Endothelial cell (in vitro differentiated cells): ENCODE measurements at places on chromosomes 12 and 14. TPM values are rescaled to one million over a fixed set of nuclear protein-coding genes. Genes with fewer than 3 reads are reported as not detected.

GRCh38 chr14:23539248-23540140 is 12.1 kb downstream of the ZFHX2 start:
- peaks cover 15% of the 10 kb centered on the region for H3K36me3 ChIP-seq
- H3K4me1 ChIP-seq, result peaks cover 27% of the 10 kb centered on the region
- peak; percentile 71 for DNase-seq
- peaks cover 10% of the 10 kb centered on the region for H3K27me3 ChIP-seq
- H3K4me3 ChIP-seq, result peak overlapping the region; percentile 53

DNA sequence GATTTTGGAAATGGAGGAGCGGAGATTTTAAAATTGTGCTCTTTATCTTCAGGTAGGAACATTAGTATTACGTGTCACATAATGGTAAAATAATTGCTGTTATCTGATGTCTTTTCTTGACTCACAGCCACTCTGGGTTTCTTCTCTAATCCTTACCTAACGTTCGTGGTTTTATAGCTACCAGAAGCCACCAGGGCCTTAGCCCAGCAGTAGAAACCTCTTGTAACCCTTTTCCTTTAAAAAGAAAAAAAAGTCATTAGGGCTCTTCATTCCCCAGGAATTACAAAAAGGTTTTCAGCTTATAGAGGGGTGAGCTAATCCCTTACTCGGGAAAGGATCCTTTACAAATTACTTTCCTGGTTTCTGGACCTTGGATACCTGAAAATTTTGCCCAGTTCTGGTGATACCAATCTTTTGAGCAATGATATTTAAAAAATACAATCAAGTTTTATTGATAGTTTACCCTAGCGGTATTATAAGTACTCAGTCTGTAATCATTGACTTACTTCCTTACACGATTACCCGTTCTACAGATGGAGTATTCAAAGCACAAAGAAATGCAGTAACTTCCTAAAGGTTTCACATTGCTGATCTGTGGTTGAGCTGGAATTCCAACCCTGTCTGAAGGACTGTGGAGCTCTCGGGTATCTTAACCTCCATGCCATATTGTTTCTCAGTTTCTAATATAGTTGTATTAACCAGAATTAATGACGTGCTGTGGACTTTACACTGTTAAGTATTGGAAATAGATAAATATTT is 1.6 kb downstream of the GABARAPL1 start:
- peaks cover 9% of the 10 kb centered on the region for H3K27me3 ChIP-seq
- peaks cover 23% of the 10 kb centered on the region for H3K4me1 ChIP-seq

The B4GALNT1 gene
- total RNA-seq, result 1.3 TPM

The HVCN1 gene
- 11.9 TPM for total RNA-seq

DNA sequence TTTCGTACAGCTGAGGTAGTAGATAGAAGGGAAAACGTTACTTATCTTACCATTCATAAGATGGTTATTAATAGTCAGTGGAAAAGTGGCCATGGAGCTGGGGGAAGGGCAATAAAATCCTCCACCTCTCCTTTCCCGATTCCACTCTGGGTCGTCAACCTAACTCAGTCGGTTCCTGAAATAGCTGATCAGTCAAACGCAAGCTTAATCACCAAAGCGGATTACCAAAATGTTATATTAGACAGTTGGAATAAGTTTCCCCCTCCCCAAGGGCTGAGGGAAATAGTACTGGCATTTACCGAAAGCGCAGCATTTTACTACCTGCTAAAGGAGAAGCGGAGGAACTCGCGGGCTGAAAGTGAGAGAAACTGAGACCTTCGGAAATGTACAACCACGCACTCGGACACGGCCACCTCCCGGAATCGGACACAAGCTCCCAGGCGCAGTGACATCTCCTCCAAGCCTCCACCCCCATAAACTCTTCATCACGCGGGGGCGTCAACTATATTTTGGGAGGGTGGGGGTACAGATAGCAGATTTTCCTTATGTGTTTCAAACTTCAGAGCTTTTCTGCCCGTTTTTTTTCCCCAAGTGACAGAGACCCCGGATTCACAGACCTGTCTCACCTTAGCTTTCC is 1.2 kb downstream of the PPM1H start:
- peaks cover 5% of the 10 kb centered on the region for H3K36me3 ChIP-seq
- peak overlapping the region; percentile 100 for H3K4me3 ChIP-seq
- peak; percentile 11 for DNase-seq
- peaks cover 42% of the 10 kb centered on the region for H3K4me1 ChIP-seq
- H3K27ac ChIP-seq, result peak overlapping the region; percentile 94

The AJUBA gene
- 7.2 TPM for total RNA-seq

The DDX51 gene
- 16.1 TPM for total RNA-seq

The AQP2 gene
- total RNA-seq, result 0.05 TPM

The LRRC10 gene
- total RNA-seq, result not detected

- no peaks in the 10 kb centered on the region for H3K36me3 ChIP-seq
- DNase-seq, result no peak
- peaks cover 4% of the 10 kb centered on the region for H3K27me3 ChIP-seq
- H3K27ac ChIP-seq, result no peak overlapping the region
- H3K4me3 ChIP-seq, result no peak overlapping the region
Observed at GRCh38 chr12:92757597-92758121, 54.9 kb downstream of the PLEKHG7 start.

DNA sequence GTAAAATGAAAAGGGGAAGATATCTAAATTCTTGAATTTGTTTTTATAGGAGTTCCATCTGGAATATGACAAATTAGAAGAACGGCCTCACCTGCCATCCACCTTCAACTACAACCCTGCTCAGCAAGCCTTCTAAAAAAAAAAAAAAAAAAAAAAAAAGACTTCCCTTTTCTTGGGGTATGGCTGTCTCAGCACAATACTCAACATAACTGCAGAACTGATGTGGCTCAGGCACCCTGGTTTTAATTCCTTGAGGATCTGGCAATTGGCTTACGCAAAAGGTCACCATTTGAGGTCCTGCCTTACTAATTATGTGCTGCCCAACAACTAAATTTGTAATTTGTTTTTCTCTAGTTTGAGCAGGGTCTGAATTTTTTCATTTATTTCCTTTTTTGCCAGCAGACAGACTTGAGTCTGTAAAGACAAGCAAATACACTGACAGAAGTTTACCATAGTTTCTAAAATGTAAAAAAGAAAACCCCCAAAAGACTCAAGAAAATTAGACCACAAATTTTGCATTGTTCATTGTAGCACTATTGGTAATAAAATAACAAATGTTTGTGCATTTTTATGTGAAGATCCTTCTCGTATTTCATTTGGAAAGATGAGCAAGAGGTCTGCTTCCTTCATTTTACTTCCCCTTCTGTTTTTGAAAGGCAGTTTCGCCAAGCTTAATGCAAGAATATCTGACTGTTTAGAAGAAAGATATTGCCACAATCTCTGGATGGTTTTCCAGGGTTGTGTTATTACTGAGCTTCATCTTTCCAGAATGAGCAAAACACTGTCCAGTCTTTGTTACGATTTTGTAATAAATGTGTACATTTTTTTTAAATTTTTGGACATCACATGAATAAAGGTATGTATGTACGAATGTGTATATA is 12.1 kb upstream of the KCNMB4 start:
- no peak overlapping the region for H3K4me3 ChIP-seq
- H3K36me3 ChIP-seq, result peaks cover 8% of the 10 kb centered on the region
- DNase-seq, result no peak
- H3K27ac ChIP-seq, result no peak overlapping the region
- H3K4me1 ChIP-seq, result peaks cover 2% of the 10 kb centered on the region
- no peaks in the 10 kb centered on the region for H3K27me3 ChIP-seq

The RASSF8 gene
- 87.2 TPM for total RNA-seq

GRCh38 chr14:105086833-105087307 is 21.6 kb upstream of the GPR132 start:
- H3K4me3 ChIP-seq, result no peak overlapping the region
- no peaks in the 10 kb centered on the region for H3K36me3 ChIP-seq
- no peak overlapping the region for H3K27ac ChIP-seq
- DNase-seq, result peak; percentile 92
- peaks cover 3% of the 10 kb centered on the region for H3K4me1 ChIP-seq

- no peaks in the 10 kb centered on the region for H3K27me3 ChIP-seq
- no peak for DNase-seq
- peaks cover 3% of the 10 kb centered on the region for H3K4me1 ChIP-seq
Observed at GRCh38 chr12:42085594-42085993, 59.1 kb downstream of the GXYLT1 start.

DNA sequence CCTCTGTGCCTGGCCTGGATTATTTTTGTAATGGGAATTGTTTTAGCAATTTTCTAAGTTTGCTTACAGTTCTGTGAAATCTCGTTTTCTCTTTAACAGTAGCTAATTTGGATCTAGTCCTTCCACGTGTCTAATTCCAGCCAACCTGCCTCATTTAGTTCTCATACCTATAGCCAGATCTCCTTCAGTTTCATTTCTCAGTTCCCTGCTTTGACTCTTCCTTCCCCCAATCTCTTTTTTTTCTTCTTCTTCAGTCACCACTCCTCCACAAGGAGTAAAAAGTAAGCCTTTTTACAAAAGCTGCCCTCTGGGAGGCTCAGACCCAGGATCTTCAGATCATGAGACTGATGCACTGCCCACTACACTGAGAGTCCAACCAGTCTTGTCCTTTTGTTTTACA is 1.4 kb downstream of the THTPA start:
- peak overlapping the region; percentile 69 for H3K27ac ChIP-seq
- DNase-seq, result no peak
- peaks cover 28% of the 10 kb centered on the region for H3K36me3 ChIP-seq
- H3K27me3 ChIP-seq, result peaks cover 7% of the 10 kb centered on the region
- peaks cover 16% of the 10 kb centered on the region for H3K4me1 ChIP-seq

GRCh38 chr14:58535044-58535443 is 102.7 kb upstream of the DACT1 start:
- H3K4me3 ChIP-seq, result no peak overlapping the region
- peaks cover under 1% of the 10 kb centered on the region for H3K36me3 ChIP-seq
- H3K27me3 ChIP-seq, result peaks cover 1% of the 10 kb centered on the region
- H3K27ac ChIP-seq, result peak overlapping the region; percentile 81
- no peak for DNase-seq

DNA sequence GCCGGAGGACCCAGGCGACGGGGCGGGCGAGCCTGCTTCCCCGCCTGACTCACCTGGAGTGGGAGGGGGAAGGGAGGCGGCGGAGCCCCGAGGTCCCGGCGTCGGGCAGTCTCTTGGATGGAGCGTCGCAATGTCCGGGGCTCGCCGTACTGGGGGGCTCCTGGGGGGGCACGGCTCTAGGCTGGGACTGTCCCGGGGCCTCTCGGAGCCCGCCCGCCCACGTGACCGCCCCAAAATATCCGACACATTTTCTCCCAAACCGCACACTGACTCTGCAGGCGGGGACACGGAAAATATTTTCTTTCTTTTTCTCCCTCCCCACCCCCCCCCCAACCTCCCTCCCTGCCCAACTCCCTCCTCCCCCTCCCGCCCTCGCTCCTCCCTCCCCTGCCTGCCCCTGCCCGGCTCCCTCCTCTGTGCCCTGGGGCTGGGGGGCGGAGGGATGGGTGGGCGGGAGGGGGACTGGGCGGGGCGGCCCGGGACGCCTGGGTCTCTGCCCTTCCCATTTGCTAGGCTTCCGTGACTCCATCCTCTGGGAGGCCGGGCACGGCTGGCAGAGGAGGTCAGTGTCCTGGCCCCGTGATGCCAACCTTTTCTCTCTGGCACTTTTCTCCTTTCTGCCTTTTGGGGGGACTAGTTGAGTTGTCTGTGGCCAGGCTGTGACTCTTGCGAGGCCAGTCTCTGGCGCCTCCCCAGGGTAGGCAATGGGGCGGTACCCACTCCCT is at the start of gene RARG:
Gene RARG, minus strand, starts transcription at position 289 of the 725 bp plus-strand sequence. CDS start 4,664 bp downstream, outside the sequence.
- no peak for DNase-seq
- H3K36me3 ChIP-seq, result peaks cover 3% of the 10 kb centered on the region
- peak within 1 kb of the TSS; percentile 87 for H3K4me3 ChIP-seq
- peaks cover 29% of the 10 kb centered on the region for H3K4me1 ChIP-seq
- peaks cover 18% of the 10 kb centered on the region for H3K27me3 ChIP-seq

DNA sequence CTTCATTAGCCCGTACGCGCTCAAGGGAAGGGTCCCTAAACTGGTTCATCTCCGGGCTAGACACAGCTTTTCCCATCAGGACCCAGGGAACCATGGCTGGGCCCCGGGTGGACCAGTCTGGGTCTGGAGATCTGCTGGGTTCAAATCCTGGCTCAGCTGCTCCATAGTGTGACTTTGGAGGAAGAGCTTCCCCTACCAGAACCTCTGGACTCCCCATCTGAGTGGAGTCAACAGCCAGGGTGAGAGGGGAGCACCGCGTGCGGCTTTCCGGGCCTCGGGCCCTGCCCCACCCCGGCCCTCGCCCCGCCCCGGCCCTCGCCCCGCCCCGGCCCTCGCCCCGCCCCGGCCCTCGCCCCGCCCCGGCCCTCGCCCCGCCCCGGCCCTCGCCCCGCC is 41.2 kb downstream of the BEGAIN start:
- H3K4me1 ChIP-seq, result peaks cover 4% of the 10 kb centered on the region
- peaks cover 4% of the 10 kb centered on the region for H3K36me3 ChIP-seq
- DNase-seq, result no peak
- H3K27ac ChIP-seq, result no peak overlapping the region
- no peak overlapping the region for H3K4me3 ChIP-seq

The PRB2 gene
- total RNA-seq, result not detected

DNA sequence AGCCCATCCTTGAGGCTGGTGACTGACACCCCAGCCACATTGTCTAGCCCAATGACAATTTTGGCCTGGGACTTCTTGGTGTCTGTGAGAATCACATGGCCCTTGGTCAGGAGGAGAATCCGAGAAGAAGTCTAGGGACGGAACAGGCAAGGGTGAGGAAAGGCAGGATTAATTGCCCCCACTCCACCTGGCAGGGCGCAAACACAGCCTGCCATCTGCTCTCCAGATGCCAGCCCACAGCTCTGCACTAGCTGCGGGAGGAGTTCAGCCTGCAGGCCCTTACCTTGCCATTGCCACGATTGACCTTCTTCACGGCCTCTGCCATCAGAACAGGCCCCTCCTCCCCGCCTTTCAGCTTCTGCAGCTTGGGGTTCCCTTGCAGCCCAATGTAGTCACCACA is 13.1 kb upstream of the TAC3 start:
- H3K27ac ChIP-seq, result no peak overlapping the region
- no peaks in the 10 kb centered on the region for H3K36me3 ChIP-seq
- no peak overlapping the region for H3K4me3 ChIP-seq
- peaks cover 6% of the 10 kb centered on the region for H3K27me3 ChIP-seq
- no peak for DNase-seq
- H3K4me1 ChIP-seq, result peaks cover 36% of the 10 kb centered on the region
